Hematopoietic multipotent progenitor cell treated with erythropoietin and hydrocortisone succinate and interleukin-3 and kit ligand, for 15 days (in vitro differentiated cells): ENCODE measurements at places on chromosomes 3 and 15.

GRCh38 chr3:161386991-161387770 is 15.9 kb upstream of the SPTSSB start:
- DNase-seq = no peak

- no peak for DNase-seq
These were observed 27.8 kb downstream of the GAP43 start for GRCh38 chr3:115651087-115651486.

DNA sequence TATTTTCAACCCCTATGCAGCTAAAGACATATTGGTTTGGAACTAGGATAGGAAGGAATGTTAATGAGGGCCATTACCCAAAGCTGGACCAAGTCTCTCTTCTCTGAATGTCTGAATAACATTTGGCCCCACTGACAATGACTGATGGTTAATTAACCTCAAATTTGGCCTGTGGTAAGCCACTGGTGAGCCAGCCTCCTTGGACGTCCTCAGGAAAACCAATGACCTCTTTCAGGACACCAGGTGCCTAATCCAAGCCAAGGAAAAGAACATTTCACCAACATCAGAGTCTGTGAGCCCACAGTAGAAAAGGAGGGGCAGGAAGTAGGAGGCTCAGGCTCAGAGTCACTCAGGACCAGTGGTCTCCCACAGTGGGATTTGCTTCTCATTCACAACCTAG is 56.4 kb upstream of the ETV5 start:
- DNase-seq = no peak

- DNase-seq = no peak
These were observed 6.8 kb downstream of the STOML1 start for GRCh38 chr15:73985101-73985873.

DNA sequence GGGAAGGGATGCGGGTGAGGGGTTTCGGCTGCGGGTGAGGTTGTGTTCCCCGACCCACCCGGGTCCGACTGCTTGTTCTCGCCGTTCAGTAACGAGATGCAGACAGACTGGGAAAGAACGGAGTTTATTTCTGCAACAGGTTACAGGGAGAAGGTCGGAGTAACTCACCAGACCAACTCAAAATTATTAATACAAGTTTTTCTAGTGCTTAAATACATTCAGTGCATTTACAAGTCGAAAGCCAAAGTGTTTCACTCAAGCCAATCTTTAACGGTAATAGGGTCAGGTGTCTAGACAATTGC is 492 bp upstream of the HIGD1A start:
- no peak for DNase-seq

GRCh38 chr3:8128686-8129085 is 372.9 kb upstream of the LMCD1 start:
- no peak for DNase-seq

DNA sequence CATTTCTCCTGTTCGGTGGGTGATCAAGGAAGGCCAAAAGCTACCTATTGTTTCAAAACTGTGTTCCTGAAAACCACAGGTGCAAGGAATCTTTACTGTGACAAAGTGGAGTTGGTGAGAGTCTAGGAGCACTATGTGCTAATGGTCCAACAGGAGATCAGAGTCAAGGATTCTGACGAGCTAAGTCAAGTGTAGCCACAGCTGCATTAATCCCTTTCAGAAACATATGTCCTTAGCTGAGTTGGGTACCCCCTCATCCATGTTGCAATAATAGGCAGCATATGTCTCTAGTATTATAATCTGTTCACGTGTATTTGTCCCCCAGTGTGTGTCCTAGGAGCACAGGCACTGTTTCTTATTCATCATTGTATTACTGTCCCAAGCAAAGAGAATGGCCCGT is 1.7 kb downstream of the VPS39 start:
- no peak for DNase-seq

DNA sequence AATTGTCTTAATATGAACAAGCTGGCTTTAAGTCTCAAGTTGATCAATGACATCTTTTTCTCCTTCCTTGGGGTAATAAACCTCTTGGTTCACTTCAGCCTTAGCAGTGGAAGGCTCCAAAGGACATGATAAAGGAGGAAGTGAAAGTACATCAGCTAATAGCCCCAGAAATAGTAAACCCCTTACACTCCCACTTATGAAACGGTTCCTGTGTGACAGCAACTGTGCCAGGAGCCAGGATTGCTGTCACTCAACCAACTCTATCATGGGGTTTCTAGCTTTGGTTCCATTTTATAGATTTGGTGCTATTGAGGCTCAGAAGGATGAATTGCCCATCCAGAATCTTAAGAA is 216.7 kb downstream of the ABHD5 start:
- DNase-seq = no peak

DNA sequence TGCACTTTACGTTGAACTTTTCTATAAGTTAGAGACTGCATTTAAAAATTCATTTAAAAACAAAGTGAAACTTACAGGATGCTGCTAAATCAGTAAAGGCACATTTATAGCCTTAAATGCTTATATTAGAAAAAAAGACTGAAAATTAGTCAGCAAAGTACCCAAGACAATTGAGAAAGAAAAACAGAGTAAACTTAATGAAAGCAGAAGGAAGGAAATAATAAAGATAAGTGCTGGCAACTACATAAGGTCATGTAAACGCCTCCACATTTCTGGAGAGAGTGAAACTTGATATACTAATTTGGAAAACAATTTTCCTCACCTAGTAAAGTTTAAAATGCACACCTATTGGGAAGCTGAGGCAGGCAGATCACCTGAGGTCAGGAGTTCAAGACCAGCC is 58.2 kb upstream of the ACAN start:
- DNase-seq = no peak

GRCh38 chr3:184541886-184542562 is 19.6 kb upstream of the EPHB3 start:
- DNase-seq = no peak

- no peak for DNase-seq
These were observed 42.3 kb downstream of the SATB1 start for GRCh38 chr3:18382760-18383369.

- DNase-seq = peak; percentile 63
These were observed 657 bp downstream of the PATL2 start for GRCh38 chr15:44710236-44711095.

DNA sequence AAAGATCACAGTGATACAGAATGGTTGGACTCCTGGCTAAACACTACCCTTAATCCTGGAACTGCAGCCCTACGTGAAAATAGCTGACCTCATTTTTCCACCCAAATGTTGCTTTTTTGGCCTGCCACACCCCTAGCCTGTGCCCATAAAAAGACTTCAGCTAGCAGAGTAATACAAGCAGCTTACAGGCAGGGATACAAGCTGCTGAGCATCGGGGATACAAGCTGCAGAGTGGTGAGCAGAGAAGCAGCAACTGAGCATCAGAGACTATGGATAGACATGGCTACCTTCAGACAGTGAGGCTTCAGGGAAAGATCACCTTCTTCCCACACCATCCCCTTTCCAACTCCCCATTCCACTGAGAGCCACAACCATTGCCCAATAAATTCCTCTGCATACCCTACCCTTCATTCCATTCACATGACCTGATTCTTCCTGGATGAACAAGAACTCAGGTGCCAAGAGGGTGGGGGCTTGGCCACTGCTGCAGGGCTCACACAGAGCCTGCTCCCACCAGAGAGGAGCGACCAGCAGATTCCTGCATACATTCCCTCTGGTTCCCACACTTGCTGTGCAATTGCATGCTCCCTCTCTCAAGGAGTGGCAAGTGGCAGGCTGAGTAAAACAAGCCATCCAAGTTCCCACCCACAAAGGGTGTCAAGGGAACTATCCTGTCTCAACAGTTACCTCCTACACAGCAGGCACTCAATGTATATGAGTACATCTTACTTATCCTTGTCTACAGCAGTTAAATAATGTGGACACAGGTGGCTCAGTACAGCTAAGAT is 217.5 kb downstream of the ALCAM start:
- DNase-seq = no peak

DNA sequence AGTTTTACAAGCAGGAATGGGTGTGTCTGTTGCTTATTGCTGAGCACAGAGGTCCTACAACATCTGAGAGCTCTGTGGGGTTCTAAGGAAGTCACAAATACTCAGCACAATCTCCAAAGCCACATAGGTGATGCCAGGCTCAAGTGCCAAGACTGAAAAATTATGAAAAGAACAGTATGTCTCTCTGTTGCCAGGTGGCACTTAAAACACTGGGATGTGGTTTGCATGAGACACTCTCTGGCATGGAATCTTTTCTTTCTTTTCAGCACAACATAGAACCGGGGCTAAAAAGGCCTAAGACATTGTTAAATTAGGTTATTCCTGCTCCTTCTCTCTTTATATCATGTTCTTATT is 127.3 kb upstream of the PRICKLE2 start:
- no peak for DNase-seq

DNA sequence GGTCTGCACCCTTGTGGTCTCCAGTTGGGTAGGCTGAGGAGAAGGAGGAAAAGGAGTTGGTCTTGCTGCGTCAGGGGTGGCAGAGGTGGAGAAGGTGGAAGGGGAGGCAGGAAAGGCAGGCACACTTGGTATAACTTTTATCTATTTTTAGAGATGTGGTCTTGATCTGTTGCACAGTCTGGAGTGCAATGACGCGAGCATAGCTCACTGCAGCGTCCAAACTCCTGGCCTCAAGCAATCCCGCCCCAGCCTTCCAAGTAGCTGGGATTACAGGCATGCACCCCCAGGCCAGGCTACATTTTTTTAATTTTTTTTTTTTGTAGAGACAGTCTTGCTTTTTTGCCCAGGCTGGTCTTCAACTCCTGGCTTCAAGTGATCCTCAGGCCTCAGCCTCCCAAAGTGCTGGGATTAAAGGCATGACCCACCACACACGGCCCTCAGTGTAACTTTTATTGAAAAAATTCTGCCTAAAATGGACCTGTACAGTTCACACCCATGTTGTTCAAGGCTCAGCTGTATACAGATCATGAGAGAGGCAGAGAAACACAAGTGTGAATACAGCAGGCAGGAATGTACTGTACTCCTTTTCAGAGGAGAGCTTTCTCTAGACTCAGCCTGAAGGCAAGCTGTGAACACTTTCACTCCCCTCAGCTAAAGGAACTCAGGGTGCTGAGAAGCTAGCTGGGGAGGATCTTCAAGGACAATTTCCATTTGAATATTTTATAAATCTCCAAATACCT is 2.1 kb upstream of the RHOV start:
- no peak for DNase-seq

GRCh38 chr15:26635614-26636013 is 137.3 kb downstream of the GABRB3 start:
- DNase-seq = no peak

DNA sequence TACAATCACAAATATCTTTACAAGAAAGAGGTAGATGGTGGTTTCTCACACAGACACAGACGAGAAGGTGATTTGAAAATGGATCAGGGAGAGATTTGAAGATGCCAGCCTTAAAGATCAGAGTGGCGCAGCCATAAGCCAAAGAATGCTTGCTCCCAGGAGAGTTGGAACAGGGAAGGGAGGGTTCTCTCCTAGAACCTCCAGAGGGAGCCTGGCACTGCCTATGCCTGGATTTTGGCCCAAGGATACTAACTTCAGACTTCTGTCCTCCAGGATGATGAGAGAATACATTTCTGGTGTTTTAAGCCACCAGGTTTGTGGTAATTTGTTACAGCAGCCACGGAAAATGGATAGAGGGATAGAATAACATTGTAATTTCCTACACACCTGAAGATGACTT is 279.1 kb downstream of the FAM43A start:
- no peak for DNase-seq

DNA sequence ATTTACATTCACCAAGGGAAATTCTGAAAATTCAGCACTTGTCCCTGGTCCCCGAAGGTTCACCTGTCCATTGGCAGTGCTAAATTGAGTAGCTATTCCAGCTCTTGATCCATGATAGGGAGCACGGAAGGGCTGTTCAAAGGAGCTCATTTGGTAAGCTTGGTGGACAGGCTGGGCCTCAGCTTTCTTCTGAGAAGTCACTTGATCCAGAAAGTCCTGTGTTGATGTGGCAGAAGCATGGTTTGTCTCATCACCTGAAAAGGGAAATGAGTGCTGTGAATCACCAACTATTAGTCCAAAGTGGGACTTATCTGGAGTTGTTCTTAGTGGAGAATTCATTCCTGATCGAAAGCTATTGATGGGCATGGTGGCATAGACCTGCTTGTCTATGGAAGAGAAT is 19.9 kb upstream of the SLC12A8 start:
- no peak for DNase-seq

DNA sequence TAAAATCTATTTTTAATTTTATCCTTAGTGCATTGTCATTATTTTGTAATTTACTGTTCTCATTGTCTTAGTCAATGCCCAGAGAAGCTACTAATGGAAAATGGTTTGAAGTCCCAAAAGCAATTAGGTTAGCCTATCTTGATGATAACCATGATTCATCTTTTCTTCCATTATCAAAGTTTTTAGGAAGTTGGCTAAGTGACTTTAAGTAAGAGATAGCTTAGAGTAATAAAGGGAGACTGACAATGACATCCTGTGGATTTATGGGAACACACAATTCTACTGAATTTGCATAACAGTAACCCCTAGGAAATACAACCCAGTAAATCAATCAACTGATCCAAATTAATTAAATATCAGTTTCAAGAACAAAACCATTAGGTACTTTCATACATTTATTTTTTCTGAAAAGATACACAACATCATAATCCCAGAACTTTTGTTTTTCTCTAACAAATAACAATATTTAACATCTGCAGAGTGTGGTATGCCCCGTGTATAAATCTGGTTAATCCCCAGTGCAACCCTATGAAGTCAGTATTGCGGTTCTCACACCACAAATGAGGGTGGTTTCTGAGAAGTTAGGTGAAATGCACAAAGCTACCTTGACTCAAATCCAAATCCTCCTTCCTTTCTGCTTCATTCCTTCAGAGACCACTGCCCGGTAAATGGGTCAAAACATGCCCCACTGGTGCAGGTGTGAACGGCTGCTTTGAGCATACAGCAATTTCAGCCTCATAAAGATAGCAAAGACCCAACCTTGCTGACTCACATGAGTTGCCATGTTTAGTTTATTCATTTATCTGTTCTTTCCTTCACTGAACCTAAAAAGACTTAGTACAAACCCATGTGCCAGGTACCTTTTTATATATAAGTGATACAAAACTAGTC is 202.1 kb downstream of the TBL1XR1 start:
- DNase-seq = no peak

- DNase-seq = no peak
These were observed 1041.9 kb downstream of the OTOL1 start for GRCh38 chr3:162538491-162538890.

DNA sequence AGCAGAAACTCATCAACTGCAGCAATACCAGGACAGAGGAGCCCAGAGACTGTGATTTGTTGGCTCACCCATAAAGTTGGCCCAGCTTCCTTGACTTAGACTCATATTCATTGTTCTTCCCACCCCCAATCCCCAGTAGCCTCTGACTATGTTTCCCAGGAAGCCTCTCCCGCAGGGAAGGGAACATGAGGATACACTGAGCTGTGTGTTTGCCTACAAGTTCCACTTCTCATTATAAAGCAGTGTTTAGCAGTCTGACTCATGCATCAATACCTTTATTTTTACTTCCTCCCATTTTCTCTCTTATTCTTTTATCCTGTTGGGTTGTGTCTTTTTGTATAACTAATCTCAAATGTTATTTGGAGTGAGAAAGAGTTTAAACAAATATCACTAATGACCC is 111.6 kb upstream of the PHLDB2 start:
- no peak for DNase-seq
